ENCODE measurements at places on chromosomes 4 and X. TPM values are rescaled to one million over a fixed set of nuclear protein-coding genes. Genes with fewer than 3 reads are reported as not detected.

Gene DLG3
- total RNA-seq: 14.8 TPM

Gene NXF2
- total RNA-seq: not detected

Gene FRAS1
- 9.7 TPM for total RNA-seq

Gene RAB40AL
- 1.6 TPM for total RNA-seq

Gene TEX13D
- not detected for total RNA-seq

Gene FAM184B
- total RNA-seq: not detected

Gene MAGEB17
- not detected for total RNA-seq

Gene EOLA2
- total RNA-seq: 24.5 TPM

Data from sciatic nerve (tissue), 2 donors.